Activated naive CD4-positive, alpha-beta T cell (primary cell): ENCODE measurements at places on chromosomes 5 and 9.

DNA sequence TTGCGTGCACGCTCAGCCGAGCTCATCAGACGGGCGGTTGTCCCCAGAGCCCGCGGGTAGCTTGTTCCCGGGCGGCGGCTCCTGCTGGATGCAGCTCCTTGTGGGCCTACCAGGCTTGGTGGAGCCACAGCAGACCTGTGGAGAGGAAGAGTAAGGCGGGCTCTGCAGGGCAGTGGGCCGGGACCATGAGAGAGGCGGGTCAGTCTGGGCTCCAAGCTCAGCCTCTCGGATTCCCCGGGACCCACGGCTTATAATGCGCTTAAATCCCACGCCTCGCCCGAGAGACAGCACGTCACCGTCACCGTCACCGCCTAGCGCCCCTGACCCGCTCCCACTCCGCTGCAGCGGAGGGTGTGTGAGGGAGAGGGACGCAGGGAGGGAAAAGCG, 1.9 kb upstream of the ANKRD18A start:
- no peak for DNase-seq

- DNase-seq = no peak
These were observed 90.5 kb upstream of the TRIM32 start for GRCh38 chr9:116596646-116597045.

DNA sequence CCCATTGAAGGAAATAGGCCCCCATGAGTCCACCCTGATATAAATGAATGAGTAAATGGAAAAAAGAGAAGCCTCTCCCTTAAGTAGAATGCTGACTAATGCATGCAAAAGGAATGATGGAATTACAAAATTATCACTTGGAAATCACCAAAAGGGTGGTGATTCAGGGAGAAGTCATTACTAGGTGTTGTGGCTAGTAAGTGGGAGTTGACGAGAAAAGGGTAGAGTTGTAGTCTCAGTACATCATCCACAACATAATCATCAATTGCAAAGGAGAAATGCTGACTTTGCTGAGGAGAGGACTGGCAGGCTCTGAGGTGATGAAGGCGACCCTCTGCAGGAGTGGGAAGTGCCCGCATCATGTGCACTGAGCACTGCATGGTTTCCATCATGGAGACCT, 201.5 kb upstream of the S1PR3 start:
- no peak for DNase-seq

- no peak for DNase-seq
These were observed 483 bp upstream of the EIF4EBP3 start for GRCh38 chr5:140546851-140547507.
